ENCODE measurements at places on chromosomes 12 and 14. TPM values are rescaled to one million over a fixed set of nuclear protein-coding genes. Genes with fewer than 3 reads are reported as not detected.

Gene RFX4
- total RNA-seq, result not detected

Gene ZDHHC22
- total RNA-seq, result not detected

Gene GLIPR1L1
- not detected for total RNA-seq

GRCh38 chr12:4447151-4447550, 1.5 kb upstream of the FGF6 start:
- peaks cover 24% of the 10 kb centered on the region for H3K27me3 ChIP-seq
- no peaks in the 10 kb centered on the region for H3K4me1 ChIP-seq
- H3K27ac ChIP-seq, result no peak overlapping the region
- H3K36me3 ChIP-seq, result no peaks in the 10 kb centered on the region
- DNase-seq, result no peak

DNA sequence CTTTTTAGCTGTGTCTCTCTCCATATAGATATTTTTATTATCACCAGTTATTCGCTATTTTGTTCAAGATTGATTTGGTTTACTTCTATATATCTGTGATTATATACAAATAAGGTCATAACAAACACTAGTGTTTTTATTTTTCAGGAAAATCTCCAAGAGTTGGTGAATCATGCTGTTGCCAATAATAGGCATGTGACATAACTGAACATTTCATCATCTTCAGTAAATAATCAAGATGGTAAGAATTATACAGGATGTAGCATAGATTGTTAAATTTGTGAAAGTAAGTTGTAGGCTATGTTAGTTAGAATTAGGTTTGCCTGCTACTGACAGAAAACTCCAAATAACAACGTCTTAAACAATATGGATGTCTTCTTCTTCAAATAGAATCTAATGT, 240.9 kb upstream of the PDE3A start:
- no peak for DNase-seq
- H3K4me1 ChIP-seq, result peaks cover 2% of the 10 kb centered on the region
- no peaks in the 10 kb centered on the region for H3K36me3 ChIP-seq
- H3K4me3 ChIP-seq, result no peak overlapping the region

GRCh38 chr12:63354969-63355368, 204.0 kb upstream of the AVPR1A start:
- no peak for DNase-seq
- no peaks in the 10 kb centered on the region for H3K4me1 ChIP-seq
- H3K4me3 ChIP-seq, result no peak overlapping the region
- no peaks in the 10 kb centered on the region for H3K27me3 ChIP-seq

- no peak overlapping the region for H3K4me3 ChIP-seq
- H3K36me3 ChIP-seq, result peaks cover 6% of the 10 kb centered on the region
- H3K4me1 ChIP-seq, result no peaks in the 10 kb centered on the region
- no peak overlapping the region for H3K27ac ChIP-seq
- no peaks in the 10 kb centered on the region for H3K27me3 ChIP-seq
Measured at GRCh38 chr12:32303174-32303549, 96.2 kb upstream of the FGD4 start.

Gene XRCC3
- 7.5 TPM for total RNA-seq

- H3K36me3 ChIP-seq, result no peaks in the 10 kb centered on the region
- no peaks in the 10 kb centered on the region for H3K4me1 ChIP-seq
- H3K27me3 ChIP-seq, result no peaks in the 10 kb centered on the region
- DNase-seq, result no peak
Measured at GRCh38 chr14:94522115-94522724, 13.0 kb upstream of the SERPINA12 start.

- H3K36me3 ChIP-seq, result no peaks in the 10 kb centered on the region
- DNase-seq, result peak; percentile 98
- peak overlapping the region; percentile 73 for H3K27ac ChIP-seq
- H3K4me1 ChIP-seq, result peaks cover 18% of the 10 kb centered on the region
- no peaks in the 10 kb centered on the region for H3K27me3 ChIP-seq
Measured at GRCh38 chr14:22824711-22825359, 4.9 kb upstream of the MRPL52 start.

DNA sequence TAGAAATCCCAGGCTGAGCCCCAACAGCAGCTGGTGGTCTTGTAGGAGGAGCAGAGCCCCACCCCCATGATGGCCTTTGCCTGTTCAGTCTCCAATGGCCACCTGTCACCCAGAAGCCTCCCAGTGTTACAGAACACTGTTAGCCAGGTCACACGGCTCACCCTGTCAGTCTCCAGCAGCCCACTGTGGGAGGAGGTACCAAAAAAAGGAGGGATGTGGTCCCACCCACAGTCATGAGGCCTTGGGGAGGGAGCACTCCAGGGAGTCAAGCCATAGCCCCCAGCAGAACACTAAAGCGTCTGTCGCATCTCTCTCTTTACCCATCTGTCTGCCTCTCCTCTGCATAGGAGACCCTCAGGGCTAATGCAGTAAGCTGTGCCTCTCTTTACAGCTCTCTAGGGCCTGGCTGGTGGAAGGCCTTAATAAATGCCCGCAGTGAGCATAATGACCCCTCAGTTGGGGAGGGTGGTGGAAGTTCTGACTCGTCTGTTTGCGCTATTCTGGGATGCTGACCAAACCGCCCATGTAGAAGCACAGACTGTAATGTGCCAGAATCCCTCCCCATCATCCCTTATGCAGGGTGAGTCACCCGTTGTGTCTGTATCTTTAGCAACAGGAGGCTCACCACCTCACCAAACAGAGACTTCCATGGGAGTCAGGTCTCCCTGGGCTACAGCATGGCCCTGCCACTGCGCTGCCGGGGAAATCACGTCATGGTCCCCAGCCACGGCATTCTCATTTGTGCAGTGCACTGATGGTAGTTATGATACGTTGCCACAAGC, 14.6 kb downstream of the C14orf132 start:
- no peak overlapping the region for H3K27ac ChIP-seq
- no peaks in the 10 kb centered on the region for H3K27me3 ChIP-seq
- H3K36me3 ChIP-seq, result peaks cover 26% of the 10 kb centered on the region
- no peak overlapping the region for H3K4me3 ChIP-seq
- peak; percentile 99 for DNase-seq

Gene NEUROD4
- not detected for total RNA-seq

Gene SDR9C7
- total RNA-seq, result not detected

Gene FOXM1
- 16.9 TPM for total RNA-seq

Gene KLRG1
- 0.56 TPM for total RNA-seq

Gene TPH2
- not detected for total RNA-seq

Gene PLEKHD1
- not detected for total RNA-seq

DNA sequence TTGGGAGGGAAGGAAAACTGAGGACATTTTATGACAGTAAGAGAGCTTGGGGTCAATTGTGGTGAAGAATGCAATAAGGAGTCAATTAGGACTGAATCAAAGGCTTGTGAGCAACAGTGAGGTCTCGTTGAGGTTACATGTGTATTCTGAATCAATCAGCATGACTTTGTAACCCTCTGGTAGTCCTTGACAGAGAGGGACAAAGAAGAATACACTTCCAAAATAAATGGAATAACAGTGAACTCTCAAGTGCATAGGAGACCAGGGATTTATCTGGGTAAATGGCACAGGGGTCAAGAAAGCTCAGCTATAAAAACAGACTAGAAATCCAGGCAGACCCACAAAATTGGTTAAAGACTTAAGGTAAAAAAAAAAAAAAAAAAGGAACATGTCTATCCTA, 85.1 kb upstream of the NAV3 start:
- no peaks in the 10 kb centered on the region for H3K4me1 ChIP-seq
- H3K27me3 ChIP-seq, result no peaks in the 10 kb centered on the region
- H3K4me3 ChIP-seq, result no peak overlapping the region
- no peak for DNase-seq

Gene CDKN3
- total RNA-seq, result 48.9 TPM

- H3K27ac ChIP-seq, result peak overlapping the region; percentile 45
- H3K36me3 ChIP-seq, result no peaks in the 10 kb centered on the region
- no peaks in the 10 kb centered on the region for H3K27me3 ChIP-seq
- no peak overlapping the region for H3K4me3 ChIP-seq
- peaks cover 20% of the 10 kb centered on the region for H3K4me1 ChIP-seq
Measured at GRCh38 chr12:64666054-64666914, 56.0 kb downstream of the RASSF3 start.
